AG08395 (cell line): ENCODE measurements at places on chromosomes 2 and 18.

- no peak for DNase-seq
Measured at GRCh38 chr18:74961596-74961995, 247.3 kb downstream of the PTGR3 start.

- no peak for DNase-seq
Measured at GRCh38 chr2:158692372-158693103, 102.6 kb upstream of the DAPL1 start.

DNA sequence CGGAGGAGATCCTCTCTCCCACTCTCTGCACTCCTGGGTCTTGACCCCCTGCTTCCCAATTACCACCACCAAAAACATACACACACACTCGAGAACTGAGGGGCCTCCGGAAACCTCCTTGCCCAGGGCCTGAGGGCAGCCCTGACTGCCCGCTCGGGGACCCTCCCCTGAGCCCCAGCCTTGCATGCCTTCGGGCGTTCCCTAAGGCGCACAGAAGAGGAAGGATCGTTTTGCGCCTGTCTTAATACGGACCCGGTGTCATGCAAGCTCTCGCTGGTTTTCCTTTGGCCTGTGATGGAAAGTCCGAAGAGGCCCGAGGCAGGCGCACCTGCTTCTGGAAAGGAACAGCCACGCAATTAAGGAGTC, 19.8 kb downstream of the POU3F3 start:
- DNase-seq, result no peak

- DNase-seq, result no peak
Measured at GRCh38 chr2:68248361-68248760, 4.0 kb downstream of the PPP3R1 start.

DNA sequence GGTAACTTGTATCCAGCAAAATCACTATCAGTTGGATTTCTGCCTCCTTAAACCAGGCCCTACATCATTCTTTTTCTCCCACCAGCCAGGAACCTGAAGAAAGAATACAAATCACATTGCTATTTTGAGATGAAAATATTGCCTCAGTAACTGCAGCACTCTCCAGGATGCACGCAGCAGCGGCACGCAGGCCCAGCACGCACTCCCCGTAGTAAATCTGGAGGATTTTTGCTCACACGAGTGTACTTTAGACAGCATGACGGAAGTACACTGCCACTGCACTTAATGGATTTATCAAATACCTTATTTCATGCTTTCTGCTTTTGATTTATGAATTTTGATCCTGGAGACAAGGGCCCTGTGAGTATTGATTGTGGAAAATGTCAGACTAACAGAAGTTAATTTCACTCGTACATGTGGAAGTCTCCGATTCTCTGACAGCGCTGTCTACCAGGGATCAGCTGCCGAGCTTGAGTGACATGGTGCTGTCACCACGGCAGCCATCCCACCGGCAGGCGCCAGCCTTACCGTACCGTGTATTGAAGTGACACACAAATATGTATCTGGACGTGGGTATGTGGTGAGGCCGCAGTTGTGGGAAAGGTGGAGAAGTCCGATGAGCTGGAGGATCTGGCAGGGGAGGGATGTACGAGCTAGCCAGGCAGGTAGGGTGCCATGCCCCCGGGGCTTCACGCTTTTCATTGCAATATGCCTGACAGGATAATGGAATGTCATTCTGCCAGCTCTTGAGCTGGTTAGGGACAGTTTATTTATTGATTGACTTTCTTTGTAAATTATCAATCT, 863.7 kb downstream of the GALR1 start:
- no peak for DNase-seq

DNA sequence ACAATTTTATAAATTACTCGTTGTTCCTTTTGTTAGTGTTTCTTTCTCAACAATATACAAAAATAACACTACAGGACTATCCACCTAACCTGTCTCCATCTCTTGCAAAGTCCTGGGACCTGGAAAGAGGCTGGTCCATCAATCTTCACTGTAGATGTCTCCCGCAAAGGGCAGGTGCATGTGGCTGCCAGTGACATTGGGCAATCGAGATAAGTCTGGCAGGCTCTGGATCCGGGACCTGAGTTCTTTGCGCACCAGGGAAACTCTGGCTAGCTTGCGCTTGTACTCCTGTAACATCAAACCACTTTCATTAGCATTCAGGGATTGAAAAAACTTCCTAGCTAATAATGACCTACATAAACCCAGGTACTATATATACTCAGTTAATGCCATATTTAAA, 20.5 kb downstream of the RMP24 start:
- DNase-seq, result no peak

GRCh38 chr18:59455728-59456276, 96.7 kb upstream of the LMAN1 start:
- DNase-seq, result no peak

DNA sequence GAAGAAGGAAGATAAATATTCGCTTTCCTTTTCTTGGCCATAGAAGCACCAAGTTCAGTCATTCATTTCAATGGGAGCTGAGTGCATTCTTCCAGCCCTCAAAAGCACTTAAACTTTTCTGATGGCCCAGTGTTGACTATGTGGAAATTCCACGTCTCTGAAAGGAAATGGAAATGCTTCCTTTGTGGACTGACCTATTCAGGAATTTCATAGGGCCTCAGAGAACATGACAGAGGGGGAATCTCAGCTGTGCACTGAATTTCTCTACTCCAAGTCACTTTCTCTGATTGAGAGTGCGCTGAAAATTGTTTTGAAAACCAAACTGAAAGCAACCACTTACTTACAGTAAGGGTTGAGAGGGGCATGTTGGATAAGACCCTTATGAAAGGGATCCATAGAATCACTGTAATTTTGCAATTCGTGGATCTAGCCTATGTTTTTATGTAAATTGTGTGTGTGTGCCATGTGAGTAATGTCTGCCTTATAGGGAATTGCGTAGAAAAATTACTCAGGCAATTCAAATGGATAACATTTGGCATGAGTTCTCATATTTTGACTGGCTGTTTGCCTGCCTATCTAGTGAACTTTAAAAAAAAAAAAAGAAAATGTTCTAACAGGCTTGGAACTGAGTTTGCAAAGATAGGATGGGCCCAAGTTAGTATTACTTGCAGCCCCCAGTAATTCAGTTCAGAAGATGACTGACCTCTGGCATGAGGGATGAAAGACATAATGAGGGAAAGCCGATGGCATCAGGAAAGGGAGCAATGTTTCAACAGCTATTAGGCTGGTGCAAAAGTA, 437.0 kb downstream of the PTPRM start:
- DNase-seq, result no peak

DNA sequence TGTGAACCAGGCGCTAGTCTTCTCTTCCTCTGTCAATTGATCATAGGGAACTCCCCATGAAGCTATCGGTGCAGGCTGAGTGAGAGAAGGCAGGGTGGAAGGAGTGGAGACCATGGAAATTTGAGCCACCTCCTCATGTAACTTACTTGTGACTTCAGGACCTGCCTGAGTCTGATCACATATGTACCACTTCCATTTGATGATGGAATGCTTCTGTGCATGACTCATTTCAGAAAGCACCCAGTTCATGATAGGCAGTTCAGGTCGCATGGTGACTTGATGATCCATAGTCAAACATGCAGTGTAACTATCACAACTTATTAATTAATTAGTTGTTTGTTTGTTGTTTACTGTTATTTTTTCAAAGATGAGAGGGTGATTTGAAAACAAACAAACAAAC, 1296.7 kb downstream of the SUCLG1 start:
- DNase-seq, result no peak

DNA sequence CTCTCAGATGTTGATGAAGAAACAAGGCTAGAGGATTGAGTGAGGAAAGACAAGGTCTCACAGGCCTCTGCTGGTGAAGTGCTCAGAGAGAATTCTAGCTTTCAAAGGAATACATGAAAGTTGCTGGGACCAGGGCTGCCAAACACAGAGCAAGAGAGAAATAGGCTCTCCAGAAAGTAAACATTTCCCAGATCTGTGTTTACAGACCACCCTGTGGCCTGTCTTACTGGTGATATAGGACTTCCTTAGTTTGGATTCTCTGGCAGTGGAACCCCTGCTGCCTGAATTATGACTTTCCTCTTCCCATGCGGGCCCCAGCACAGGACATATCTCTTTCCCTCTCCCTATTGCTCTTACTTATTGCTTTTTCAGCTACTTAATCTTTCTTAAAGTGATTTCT, 64.5 kb downstream of the TACR1 start:
- no peak for DNase-seq

DNA sequence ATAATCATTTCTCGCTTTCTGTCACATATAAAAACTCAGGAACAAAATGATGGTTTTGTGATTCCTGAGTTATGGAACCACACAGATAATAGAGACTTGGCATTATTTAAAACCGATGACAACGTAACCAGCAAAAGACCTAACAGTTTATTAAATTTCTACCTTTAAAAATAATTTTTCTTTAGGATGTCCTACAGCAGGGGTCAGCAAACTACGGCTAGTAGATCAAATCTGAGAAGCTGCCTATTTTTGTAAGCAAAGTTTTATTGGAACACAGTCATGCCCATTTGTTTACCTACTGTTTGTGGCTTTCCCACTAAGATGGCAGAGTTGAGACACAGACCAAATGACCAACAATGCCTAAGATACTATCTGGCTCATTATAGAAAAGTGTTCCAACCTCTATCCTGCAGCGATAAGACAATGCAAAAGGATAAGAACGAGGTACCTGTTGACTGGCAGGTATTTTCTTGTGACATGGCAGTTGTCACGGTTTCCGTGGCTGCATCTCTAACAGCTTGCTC, 53.0 kb upstream of the ZFP36L2 start:
- no peak for DNase-seq

DNA sequence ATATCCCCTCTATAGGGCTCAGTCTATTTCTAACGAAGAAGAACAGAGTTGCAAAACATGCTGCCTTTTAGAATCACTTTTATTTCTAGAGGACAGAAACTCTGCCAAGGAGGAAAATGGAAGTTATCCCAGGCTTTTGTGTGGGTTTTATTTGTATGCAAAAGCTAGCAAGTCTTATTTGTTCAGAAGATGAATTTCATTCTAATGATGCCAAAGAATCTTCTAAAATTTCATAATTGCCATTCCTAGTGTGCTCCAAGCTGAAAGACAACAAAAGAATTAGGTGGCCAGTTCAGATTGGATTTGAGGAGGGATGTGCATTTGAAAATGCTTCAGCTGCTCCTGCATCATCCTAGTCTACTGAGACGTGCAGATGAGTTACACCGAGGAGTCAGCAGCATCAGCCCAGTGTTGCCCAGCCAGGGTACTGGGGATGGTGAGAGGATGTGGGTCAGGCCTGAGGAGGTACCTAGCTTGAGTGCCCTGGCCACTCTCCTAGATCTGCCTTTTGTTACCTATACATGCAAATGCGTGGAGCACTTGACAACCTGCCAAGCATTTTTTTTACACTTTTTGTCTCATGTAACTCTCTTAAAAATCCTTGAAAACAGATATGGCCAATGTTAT, 80.1 kb downstream of the KCNS3 start:
- no peak for DNase-seq

DNA sequence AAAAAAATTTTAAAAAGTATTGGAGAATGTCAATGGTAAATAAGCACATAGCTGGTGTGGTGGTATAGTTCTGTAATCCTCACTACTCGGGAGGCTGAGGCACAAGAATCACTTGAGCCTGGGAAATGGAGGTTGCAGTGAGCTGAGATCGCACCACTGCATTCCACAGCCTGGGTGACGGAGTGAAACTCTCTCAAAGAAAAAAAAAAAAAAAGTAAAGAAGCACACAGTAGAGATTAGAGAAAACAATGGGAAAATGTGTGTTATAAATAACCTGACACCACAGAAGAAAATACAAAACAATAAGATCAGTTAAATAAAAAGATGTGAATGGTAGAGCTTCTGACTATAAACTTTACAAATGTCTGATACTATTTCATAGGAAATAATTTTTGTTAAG, 163.7 kb upstream of the WDSUB1 start:
- DNase-seq, result no peak

GRCh38 chr2:238321467-238321866, 1.1 kb downstream of the TRAF3IP1 start:
- DNase-seq, result no peak

- DNase-seq, result no peak
Measured at GRCh38 chr2:42230891-42231290, 61.7 kb downstream of the EML4 start.

GRCh38 chr2:200454927-200455801, 54.7 kb downstream of the KCTD18 start:
- DNase-seq, result peak; percentile 81

DNA sequence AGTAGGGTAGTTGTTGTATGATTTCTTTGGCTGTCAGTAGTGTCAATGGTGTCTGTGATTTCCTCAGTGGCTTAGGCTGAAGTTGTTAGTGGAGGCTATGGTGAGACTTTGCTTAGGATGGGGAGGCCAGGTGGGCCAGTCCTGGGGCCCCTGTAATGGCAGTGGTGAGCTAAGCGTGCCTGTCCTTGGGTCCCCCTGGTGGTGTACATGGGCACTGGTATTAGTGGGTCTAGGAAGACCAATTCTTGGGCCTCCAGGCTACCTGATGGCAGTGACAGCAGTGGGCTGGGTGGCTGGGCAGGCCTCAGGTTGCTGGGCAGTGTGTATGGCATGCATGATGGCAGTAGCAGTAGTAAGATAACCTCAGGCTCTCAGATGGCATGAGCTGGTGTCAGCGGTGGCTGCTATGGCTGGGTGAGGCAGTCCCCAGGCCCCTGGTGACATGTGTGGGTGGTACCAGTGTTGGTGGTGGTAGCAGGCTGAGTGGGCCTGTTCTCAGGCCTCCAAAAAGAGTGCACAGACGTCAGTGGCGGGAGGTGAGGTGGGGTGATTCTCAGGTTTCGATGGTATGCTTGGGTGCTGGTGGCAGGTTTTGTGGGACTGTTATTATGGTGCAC, 103.2 kb downstream of the KLHL14 start:
- no peak for DNase-seq

GRCh38 chr18:69701305-69701704, 246.4 kb downstream of the CD226 start:
- DNase-seq, result no peak

DNA sequence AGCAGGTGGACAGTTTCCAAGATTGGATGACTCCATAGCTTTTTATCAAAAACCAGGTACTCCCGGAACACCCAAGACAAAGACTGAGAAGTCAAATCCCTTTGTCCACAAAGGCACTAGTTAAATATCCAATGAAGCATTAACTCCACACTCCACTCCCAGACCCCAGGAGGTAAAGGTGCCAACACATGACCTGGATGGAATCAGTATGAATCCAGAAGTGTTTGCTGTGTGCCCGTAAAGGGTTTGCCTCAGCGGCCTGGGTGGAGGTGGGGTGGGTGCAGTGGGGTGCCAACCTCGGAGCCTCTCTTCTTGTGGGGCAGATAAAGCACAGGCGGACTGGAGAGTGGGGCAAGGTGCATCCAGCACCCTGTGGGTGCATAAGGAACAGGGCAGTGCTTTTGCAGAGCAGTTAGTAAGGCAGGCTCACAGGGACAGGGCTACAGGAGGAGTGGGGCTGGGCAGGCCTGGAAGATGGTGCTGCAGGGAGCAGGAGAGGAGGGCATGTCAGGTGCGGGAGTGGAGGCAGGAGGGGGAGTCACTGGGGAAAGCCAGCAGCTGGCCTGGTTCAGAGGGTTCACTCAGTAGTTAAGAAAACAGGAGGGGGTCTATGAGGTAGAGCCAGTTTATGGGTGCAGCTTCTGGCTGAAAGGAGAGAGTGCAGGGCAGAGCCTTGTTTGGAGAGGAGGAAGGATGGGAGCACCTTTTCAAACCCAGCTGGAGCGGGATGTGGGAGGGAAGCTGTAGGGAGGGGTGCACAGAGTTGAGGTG, 208.4 kb upstream of the SMAD2 start:
- DNase-seq, result no peak

- DNase-seq, result peak; percentile 70
Measured at GRCh38 chr18:48841381-48842258, 109.1 kb downstream of the SMAD7 start.
